ENCODE measurements at places on chromosomes 13 and 19.

- DNase-seq = no peak
These were observed 25.3 kb downstream of the SLITRK5 start for GRCh38 chr13:87696458-87696857.

- DNase-seq = no peak
These were observed 74.2 kb downstream of the TSHZ3 start for GRCh38 chr19:31275068-31275334.

DNA sequence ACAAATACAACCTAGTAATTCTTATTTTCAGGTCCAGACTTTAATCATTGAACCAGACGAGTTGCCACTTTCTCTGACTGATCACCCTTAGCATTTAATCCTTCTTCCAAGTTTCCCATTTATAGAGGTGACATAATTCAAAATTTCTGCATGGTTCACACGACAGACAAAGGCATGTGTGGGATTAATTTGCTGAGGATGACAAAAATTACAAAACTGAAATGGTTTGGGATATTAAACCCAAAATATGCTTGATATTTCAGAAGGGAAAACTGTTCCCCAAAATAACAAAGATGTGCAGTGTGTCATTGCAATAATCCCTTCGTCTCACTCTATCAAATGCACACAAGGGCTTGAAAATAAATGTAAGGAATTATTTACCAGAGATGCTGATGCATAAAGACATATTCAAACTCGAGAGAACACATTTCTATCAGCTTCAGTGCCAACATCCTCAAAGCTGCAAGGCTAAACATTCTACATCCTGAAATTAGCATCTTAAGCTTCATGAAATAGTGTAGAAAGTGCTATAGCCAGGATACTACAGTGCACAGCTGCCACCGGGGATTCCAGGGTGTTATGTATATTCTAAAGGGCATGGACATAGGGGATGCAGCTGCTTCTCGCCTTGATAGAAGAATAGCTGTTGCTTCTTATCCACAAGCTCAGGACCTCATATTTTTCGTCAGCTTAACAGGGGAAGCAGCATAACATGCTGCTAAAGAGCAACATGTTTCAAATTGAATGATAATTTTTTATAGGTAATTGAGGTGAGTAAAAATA, 198.7 kb upstream of the SLITRK1 start:
- no peak for DNase-seq

DNA sequence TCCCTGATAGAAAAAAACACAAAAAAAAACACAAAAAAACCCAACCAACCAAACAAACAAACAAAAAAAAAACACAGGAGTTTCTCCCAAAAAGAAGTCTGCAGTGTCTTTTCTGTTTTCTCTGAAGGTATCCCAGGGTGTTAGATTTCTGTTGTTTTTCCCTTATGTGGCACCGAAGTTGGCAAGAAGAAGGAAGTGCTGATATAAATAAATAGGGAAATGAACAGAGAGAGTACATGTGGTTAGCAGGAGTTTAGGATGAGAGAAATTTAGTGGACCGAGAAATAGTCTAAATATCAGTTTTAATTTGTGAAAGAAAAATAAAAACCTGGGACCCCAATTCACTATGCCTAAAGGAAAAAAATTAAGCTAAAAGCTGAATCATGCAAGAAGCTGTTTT, 287.0 kb upstream of the SGCG start:
- DNase-seq = no peak

GRCh38 chr13:51223560-51224270, 1.5 kb downstream of the FAM124A start:
- DNase-seq = no peak

GRCh38 chr19:34759218-34759917, 13.6 kb downstream of the ZNF599 start:
- no peak for DNase-seq

DNA sequence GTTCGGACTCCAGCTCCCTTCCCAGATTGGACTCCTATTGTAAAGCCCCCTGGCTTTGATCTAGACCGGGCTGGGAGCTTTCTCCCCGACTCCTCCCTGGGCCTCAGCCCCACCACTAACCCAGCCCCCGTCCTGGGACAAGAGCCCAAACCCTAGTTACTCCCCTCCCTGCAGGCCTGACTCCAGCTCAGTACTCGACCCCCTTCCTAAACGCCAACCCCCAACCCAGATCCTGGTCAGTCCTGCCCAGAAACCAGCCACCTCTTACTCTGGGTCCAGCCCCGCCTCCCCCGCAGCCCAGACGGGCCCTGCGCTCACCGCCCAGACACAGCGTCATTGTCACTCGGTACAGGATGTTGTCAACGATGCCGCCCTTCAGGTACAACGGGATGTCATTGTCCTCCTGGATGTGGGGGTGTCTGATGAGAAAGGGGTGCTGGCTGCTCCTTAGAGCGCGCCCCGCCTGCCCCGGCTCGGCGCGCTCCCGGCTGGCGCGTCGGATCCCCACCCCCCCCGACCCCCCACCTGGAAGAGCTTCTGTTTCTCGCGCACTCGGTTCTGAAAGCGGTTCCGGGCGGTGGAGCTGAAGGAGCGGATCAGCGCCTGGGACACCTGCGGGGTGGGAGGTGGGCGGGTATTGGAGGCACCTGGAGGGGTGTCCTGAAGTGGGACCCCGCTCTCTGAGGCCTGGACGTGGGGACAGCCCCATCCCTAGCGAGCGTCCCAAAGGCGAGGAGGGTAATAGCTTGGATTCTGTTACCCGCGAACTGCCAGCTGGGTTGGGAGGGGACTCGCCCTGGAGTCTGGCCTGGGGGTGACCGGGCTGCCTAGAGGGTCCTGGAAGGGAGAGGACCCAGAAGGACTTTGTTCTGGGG, 866 bp downstream of the COX7A1 start:
- DNase-seq = peak; percentile 55

DNA sequence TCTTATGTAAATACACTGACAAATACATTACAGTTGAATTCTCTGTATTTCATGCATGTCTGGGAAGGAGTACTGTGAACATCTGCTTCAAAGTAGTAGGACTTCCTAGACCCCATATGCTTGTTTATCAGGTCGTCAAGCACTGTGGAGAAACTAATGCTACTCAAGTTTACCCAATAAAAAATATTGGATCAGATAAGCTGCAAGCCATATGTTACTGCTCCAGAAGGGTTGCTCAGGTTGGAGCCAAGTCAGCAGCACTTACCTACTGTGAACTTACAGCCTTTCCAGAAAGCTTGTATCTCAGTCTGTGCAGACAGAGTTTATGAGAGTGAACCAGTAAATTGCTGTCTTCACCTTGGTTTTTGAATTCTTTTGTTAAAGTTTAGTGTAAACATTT, 36.2 kb downstream of the SLAIN1 start:
- no peak for DNase-seq
